ENCODE measurements at places on chromosomes 4 and X.

DNA sequence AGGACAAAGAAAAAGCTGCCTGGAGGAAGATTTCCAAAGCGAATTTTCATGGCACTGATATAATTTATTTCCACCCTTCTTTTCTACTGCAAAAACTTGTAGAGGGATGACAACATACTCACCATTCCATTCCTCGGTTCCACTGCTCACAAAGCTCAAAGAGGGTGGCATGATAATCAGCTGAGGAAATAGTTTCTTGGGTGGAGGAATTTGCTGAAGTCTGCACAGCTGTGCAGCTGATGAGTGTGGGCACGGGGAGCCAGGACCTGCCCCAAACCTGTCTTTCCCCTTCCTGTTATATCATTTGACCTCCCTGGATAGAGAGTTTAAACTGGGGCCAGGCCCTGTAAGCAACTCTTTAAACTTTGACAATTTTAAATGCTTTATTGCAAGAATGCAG is 160.6 kb downstream of the PACRGL start:
- no peak for DNase-seq

- DNase-seq, result no peak
Measured at GRCh38 chrX:132861076-132861475, 97.4 kb downstream of the HS6ST2 start.

DNA sequence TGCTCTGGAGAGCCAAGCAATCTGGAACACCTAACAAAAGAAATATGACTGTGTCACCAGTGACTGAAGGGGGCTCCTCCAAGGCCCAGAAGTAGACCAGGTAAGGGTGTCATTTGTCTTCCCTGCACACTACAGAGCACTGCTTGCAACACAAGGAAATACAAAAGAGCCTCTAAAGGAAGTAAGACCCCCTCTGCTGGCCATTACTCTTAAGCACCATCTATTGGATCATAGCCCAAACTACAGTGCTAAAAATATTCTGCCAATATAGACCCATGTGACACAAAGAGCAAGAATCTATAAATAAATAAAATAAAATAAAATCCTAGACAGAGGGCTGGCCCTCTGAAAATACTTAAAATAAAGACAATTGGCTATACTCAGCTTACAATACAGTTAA is 528.7 kb downstream of the TMA16 start:
- DNase-seq, result no peak

GRCh38 chr4:120065974-120066516 is 603 bp downstream of the MAD2L1 start:
- no peak for DNase-seq

GRCh38 chrX:71099736-71100135 is 4.1 kb downstream of the FOXO4 start:
- no peak for DNase-seq

GRCh38 chr4:31021008-31021407 is 300.8 kb downstream of the PCDH7 start:
- no peak for DNase-seq
